ENCODE measurements at places on chromosomes 3 and 15. TPM values are rescaled to one million over a fixed set of nuclear protein-coding genes. Genes with fewer than 3 reads are reported as not detected.

The CTDSPL gene
- 37.4 TPM for total RNA-seq

The CD200 gene
- total RNA-seq, result 42.0 TPM

The P2RY1 gene
- total RNA-seq, result 3.6 TPM

The NBEAL2 gene
- 3.6 TPM for total RNA-seq

The GP9 gene
- not detected for total RNA-seq

The ZCWPW2 gene
- total RNA-seq, result 0.65 TPM

The C3orf70 gene
- total RNA-seq, result 2.4 TPM

The ZDHHC23 gene
- 2.9 TPM for total RNA-seq

The DNAH12 gene
- total RNA-seq, result not detected

The MITF gene
- total RNA-seq, result 1.1 TPM

The ACKR4 gene
- total RNA-seq, result 1.5 TPM

The OR4F15 gene
- not detected for total RNA-seq

The MUC13 gene
- not detected for total RNA-seq

The CTXN2 gene
- not detected for total RNA-seq

The PTH1R gene
- total RNA-seq, result 13.5 TPM

The BFSP2 gene
- total RNA-seq, result not detected

The ABHD17C gene
- total RNA-seq, result 15.4 TPM

The PDE8A gene
- 26.4 TPM for total RNA-seq

The RTP4 gene
- 0.18 TPM for total RNA-seq

The KLF15 gene
- total RNA-seq, result 8.5 TPM

The ARL6IP5 gene
- 120 TPM for total RNA-seq

The SMAD6 gene
- total RNA-seq, result 48.9 TPM

The LSG1 gene
- 15.5 TPM for total RNA-seq

The DUOXA2 gene
- total RNA-seq, result not detected

The ANKRD34C gene
- total RNA-seq, result not detected

The GNAT1 gene
- not detected for total RNA-seq

The SLC22A14 gene
- not detected for total RNA-seq

The AP3B2 gene
- total RNA-seq, result not detected

The SPTBN5 gene
- 0.16 TPM for total RNA-seq

The CERS3 gene
- total RNA-seq, result not detected

All from cardiac atrium fibroblast (primary cell).